SHP77 treated with DMSO at 0.1 percent for 48 hours (cell line): ENCODE measurements at places on chromosomes 12 and 14.

GRCh38 chr12:127459687-127460086 lies 807.3 kb upstream of the TMEM132C start:
- DNase-seq = no peak

DNA sequence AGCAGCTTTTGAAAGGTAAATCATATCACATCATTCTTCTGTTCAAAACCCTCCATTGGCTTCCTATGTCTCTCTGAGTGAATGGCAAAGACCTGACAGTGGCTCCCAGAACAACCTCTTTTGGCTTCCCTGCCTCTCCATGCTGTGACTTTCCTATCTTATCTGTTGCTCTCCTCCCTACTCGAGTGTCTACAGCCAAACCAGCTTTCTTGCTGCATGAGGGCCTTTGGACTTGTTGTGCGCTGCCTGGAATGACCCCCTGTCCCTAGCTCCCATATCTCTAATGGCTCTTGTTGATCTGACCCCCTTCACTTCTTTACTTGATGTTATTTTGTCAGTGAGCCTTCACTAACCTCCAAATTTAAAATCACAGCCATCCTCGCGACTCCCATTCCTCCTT lies 2.5 kb downstream of the SYNE2 start:
- DNase-seq = no peak

DNA sequence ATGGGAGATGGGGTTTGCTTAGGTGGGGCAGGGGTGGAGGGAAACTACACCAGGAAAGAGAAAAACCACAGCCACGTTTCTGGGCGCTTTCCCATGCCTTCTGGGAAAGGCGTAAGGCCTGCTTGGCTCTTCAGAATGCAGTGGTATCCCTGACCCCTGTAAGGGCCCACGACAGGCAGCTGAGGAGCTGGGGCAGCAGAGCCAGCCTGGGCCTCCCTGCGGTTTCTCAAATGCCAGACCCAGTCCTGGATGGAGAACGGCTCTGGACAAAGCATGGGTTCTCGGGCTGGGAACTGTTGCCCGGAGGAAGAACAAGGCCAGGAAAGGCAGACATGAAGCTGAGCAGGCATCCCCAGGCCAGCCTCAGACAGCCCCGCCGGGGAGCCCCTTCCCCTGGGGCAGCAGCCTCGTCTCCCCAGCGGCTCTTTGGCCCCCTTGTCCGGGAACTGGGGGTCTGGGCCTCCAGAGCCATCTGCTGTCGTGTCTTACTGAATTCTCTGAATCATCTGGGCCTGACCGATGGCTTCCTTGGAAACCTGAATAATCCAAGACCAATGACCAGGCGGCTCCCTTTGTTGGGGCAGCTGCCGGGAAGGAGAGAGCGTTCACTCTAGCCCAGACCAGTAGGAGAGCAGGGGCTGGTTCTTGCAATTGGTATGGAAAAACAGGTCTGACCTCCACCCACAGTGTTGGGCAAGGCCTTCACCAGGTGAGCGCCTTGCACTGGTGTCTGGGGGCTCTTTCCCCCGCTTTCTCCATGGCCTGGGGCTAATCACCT lies 64.0 kb upstream of the RIN3 start:
- DNase-seq = no peak

- peak; percentile 75 for DNase-seq
Observed at GRCh38 chr14:69848903-69849391, 30.3 kb upstream of the SMOC1 start.

DNA sequence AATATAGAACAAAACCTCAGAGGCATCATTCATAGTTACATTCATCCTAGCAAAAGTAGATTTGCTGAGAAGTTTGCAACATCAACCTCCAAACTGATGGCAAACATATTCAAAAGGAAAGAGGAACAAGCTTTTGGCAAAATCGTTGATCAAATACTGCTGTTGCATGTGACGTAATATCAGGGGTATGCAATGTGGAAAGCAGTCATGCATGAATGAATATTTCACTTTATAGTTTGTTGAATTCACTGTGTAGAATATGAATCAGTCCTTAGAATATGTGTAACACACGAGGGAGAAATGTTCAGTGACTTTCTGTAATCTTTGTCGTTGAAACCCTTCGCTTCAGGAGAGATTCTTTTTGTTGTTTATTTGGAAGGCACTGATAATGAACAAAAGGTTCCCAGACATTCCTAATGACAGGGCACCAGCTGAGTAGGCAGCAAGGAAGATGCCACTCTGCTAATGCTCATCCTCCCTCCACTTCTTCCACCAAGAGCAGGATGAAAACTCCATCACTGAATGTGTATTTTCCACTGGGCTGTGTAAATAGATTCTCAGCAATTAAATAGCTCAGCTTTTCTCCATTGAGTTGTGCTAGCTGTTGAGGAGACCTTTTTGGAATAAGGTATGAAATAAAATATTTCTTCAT lies 126.1 kb downstream of the PELI2 start:
- no peak for DNase-seq
